Effector CD4-positive, alpha-beta T cell (primary cell): ENCODE measurements at places on chromosomes 4 and X.

- no peak for DNase-seq
These were observed 41.5 kb upstream of the FAT1 start for GRCh38 chr4:186765138-186765537.

GRCh38 chr4:86895692-86896488 lies 3.7 kb upstream of the C4orf36 start:
- DNase-seq = no peak

DNA sequence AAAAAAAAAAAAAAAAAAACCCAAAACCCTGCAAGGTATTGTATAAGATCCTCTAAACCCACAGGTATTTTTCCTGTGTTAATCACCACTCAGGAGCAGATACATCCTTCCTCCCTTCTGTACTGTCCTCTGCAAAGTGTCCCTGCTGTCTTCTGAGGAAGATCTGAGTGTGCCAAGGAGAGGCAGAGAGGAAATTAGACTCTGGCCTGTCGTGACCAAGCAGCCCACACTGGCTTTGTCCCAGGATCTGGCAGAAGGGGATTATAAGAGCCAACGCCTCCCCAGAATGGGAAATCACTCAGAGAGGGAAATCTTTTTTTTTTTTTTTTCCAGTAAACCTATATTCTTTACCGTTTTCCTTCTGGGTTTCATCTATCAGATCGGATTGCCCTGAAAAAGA lies 39.6 kb downstream of the PTCHD1 start:
- no peak for DNase-seq

DNA sequence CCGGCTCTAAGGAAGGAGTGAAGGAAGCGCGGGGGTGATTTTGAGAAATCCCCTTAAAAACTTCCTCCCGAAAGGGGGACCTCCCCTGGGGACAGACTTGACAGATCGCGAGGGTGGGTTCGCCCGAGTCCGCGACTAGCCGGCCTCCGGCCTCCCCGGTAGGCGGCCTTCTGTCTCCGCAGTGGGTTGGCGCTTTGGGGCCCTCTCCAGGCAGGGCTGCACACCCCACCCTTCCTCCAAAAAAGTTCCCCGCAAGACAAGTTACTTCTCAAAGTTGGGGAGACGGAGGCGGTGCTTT lies 24.8 kb downstream of the HOPX start:
- DNase-seq = no peak

DNA sequence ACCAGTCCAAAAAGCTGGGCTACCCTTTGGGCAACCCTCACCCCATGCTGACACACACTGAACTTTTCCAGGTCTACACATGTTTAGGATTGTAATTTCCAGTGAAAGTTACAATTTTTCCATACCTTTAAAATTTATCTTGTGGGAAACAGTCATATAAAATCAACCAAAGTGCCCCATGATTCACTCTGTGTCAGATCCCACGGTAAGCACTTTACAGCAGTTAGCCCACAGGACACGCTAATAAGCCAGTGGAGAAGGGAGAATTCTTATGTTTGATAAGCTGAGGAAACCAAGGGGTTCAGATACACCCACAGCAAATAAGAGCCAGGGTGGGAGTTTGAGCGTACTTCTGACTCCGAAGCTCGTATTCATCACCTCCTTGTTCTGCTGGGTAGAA lies 72.4 kb upstream of the TBL1X start:
- DNase-seq = no peak

GRCh38 chr4:113846433-113846832 lies 84.9 kb upstream of the CAMK2D start:
- no peak for DNase-seq

DNA sequence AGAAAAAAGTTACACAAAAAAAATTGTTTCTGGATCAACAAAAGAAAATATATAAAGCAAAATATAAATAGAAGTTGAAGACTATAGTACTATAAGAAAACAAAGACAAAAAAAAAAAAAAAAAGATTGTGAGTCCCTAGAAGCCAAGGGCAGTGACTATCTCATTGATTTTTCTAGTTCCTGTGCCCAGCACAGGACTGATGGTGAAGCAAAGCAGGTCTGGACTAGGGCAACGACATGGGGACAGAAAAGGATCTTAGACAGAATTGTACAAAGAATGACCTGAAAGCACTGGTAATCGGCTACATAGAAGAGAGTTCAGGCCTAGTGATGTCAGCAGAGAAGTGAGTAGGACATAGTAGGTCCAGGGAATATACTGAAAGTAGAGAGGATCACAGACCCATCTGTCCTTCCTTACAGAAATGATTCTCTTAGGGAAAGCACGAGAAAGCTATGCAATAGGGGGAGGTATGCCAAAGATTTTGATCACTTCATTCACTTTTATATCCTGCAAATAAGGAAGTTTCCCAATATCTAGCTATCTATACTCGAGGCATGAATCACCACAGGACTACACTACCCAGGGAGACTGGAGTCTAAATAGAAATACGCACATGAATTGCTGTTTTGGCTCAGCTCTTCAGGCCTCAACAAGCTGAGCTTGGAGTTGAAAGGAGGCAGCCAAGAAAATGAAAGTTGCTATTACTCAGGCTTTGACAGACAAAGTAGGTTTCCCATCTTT lies 230.9 kb upstream of the GPC4 start:
- DNase-seq = no peak

DNA sequence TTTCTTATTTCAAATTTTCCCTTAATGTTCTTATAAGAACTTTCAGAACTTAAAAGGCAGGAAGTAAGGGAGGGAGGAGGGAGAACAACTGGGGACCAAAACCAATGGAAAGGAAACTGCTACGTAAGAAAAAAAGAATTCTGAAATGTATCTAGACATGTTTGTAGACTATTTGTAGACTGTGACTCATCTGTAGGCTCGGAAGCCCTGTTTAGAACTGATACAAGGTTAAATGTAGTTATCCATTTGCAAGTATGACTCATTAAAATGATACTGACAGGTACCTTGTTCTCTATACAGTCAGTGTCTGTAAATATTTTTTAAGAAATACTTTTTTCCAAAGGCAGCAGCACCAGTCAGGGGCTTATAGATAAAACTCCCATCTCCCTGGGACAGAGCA lies 202.0 kb downstream of the DHX15 start:
- no peak for DNase-seq
